ENCODE measurements at places on chromosomes 7 and 10. TPM values are rescaled to one million over a fixed set of nuclear protein-coding genes. Genes with fewer than 3 reads are reported as not detected.

The GNGT1 gene
- not detected for total RNA-seq

The RPEL1 gene
- total RNA-seq, result not detected

The CFAP46 gene
- total RNA-seq, result 0.67 TPM

The OPN4 gene
- not detected for total RNA-seq

The CPVL gene
- 6.6 TPM for total RNA-seq

The DRGX gene
- not detected for total RNA-seq

The SLC13A4 gene
- 0.17 TPM for total RNA-seq

The RTKN2 gene
- not detected for total RNA-seq

- no peak for DNase-seq
- H3K4me3 ChIP-seq, result no peak overlapping the region
- H3K27me3 ChIP-seq, result no peaks in the 10 kb centered on the region
- no peaks in the 10 kb centered on the region for H3K36me3 ChIP-seq
Observed at GRCh38 chr10:123678376-123678775, 12.2 kb downstream of the GPR26 start.

DNA sequence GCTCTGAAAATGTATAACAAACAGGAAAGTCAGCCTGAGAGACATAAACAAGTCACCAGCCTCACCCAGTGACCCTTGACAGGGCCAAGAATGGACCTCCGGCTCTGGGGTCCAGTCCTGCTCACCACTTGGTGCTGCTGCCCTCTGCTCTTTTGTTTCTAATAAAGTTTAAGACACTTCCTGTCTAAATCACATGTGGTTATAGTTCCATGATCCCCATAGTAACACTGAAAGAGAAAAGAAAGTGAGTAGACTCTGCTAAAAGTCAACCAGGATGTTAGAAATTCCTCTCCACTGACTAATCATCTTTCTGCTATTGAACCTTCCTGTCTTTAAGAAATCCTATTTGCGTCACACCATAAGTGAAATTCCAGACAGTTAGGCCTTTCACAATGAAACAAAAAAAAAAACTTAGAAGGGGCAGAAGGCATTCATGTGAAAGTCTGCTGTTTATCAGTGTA is 179.2 kb upstream of the BET1 start:
- no peaks in the 10 kb centered on the region for H3K27me3 ChIP-seq
- no peak overlapping the region for H3K4me3 ChIP-seq
- H3K36me3 ChIP-seq, result no peaks in the 10 kb centered on the region
- no peaks in the 10 kb centered on the region for H3K4me1 ChIP-seq
- no peak for DNase-seq

DNA sequence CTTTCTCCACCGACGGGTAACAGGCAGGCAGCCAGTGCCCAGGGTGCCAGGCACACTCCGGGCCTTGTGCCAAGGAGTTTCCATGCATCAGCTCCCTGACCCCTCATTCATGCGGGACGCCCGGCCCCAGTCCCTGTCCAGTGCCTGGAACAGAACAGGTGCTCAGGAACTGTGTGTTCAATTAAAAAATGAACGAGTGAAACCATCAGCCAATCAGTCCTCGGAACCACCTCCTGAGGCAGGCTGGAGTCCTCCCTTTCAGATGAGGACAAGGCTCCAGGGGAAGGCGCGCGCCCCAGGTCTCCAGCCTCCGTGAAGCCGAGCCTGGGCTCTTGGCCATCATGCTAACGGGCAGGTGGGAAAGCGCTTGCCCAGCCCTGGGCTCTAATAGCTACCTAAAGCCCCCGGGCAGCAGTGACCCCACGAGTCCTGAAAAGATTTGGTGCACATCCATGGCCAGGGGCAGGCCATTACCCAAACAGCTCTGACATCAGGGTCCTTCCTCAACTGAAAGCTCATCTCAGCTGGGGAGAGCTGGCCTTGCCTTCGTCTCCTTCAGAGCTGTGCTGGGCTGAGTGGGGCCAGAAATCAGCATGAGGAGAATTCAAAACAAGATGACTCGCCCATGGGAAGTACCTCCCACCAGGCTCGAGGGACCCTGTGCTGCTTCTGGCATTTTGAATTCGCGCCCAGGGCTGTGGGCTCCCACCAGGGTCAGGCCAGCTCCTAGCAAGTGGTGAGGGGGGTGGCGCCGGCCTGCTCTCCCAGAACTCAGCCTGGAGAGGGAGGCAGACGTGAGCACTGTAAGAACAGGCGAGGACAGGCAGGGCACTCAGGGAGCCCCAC is 200.5 kb downstream of the MAD1L1 start:
- H3K4me3 ChIP-seq, result no peak overlapping the region
- H3K27me3 ChIP-seq, result no peaks in the 10 kb centered on the region
- no peaks in the 10 kb centered on the region for H3K36me3 ChIP-seq
- no peak overlapping the region for H3K27ac ChIP-seq

DNA sequence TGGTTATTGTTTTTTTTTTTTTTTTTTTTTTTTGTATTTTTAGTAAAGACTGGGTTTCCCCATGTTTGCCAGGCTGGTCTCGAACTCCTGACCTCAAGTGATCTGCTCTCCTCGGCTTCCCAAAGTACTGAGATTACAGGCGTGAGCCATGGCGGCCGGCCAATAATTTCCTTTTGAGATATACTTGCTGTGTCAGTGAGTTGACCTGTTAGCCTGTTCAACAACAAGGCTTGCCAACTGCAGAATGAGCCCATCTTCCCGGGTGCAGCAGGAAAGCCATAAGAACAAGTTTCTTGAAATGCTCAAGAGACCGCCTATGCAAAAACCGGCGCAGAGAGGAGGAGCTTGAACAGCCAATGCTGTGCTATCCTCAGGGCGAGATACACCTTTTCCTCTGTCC is 112.5 kb downstream of the PRPF18 start:
- no peak overlapping the region for H3K4me3 ChIP-seq
- peaks cover 1% of the 10 kb centered on the region for H3K36me3 ChIP-seq
- DNase-seq, result peak; percentile 67

GRCh38 chr10:11551916-11552602 is 59.4 kb downstream of the USP6NL start:
- H3K4me3 ChIP-seq, result no peak overlapping the region
- DNase-seq, result no peak
- no peaks in the 10 kb centered on the region for H3K4me1 ChIP-seq
- no peaks in the 10 kb centered on the region for H3K36me3 ChIP-seq

GRCh38 chr7:141387521-141388217 is 163.5 kb upstream of the AGK start:
- no peak for DNase-seq
- no peaks in the 10 kb centered on the region for H3K36me3 ChIP-seq
- H3K4me1 ChIP-seq, result no peaks in the 10 kb centered on the region
- H3K27ac ChIP-seq, result no peak overlapping the region
- H3K27me3 ChIP-seq, result no peaks in the 10 kb centered on the region

DNA sequence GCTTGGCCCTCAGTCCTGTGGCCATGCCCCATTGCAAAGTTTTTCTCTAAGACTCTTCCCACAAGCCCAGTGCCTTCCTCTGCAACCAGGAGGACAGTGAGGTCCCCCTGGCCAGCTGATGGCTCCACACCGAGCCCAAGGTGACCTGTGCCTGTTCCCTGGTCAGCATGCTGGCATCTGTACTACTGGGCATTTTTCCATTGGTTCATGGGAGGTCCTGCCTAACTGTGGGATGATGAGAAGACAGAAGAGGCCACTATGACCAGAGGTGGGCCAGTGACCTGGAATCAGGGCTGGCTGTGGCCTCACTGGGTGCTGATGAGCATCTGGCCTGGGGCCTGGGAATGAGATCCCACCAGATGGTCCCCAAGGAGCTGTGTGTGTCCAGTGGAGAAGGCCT is 20.2 kb downstream of the CALML3 start:
- H3K4me1 ChIP-seq, result peaks cover 16% of the 10 kb centered on the region
- no peaks in the 10 kb centered on the region for H3K36me3 ChIP-seq
- no peaks in the 10 kb centered on the region for H3K27me3 ChIP-seq

GRCh38 chr10:17229016-17229716 is 1.1 kb downstream of the VIM start:
- peak overlapping the region; percentile 79 for H3K27ac ChIP-seq
- DNase-seq, result peak; percentile 81
- H3K36me3 ChIP-seq, result peaks cover 17% of the 10 kb centered on the region

DNA sequence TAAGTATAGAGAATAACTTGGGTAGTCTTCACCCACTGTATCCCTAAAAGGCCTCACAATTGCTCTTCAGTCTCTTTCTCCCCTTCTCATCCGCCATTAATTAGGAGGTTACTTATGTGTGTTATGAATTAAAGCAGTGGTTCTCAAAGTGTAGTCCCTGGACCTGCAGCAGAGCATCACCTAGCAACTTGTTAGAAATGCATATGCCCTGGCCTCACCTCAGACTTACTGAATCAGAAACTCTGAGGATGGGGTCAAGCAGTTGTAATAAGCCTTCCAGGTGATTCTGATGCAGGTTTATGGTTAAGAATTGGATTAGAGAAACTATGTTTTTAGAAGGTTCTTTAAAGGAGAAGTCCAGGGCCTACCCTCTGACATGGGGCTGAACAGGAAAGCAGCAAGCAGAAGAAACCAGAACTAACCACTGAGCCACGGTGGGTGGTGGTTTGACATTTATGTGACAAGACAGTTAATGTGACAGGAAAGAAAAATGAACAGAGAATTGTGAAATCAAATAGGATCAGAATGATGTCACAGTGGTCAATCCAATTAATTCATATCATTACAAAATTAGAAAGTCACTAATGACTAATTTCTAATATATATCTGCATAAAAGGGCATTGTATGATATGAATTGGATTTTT is 37.6 kb downstream of the ENTPD1 start:
- H3K36me3 ChIP-seq, result no peaks in the 10 kb centered on the region
- no peaks in the 10 kb centered on the region for H3K27me3 ChIP-seq
- H3K4me1 ChIP-seq, result no peaks in the 10 kb centered on the region
- no peak overlapping the region for H3K4me3 ChIP-seq

DNA sequence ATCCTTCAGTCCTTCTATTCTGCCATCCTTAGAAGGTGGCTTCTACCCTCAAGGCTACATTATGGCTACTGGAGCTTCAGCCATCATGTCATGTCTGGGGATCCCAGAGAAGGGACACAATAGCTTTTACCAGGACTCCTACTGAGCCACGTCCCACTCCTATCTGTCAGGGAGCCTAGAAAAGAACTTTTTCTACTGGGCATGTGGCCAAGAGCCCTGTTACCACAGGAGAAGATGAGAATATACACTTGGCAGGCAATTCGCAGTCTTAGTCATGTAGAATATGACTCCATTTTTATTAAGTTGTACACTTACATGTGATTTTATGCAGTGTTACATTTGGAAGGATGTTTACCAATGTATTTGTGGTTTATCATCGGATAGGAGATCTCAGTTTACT is 64.6 kb upstream of the KCNMA1 start:
- no peak overlapping the region for H3K27ac ChIP-seq
- H3K27me3 ChIP-seq, result no peaks in the 10 kb centered on the region
- no peaks in the 10 kb centered on the region for H3K4me1 ChIP-seq
- no peaks in the 10 kb centered on the region for H3K36me3 ChIP-seq

GRCh38 chr10:35335133-35336083 is 901 bp upstream of the CCNY start:
- DNase-seq, result peak; percentile 31
- H3K4me1 ChIP-seq, result no peaks in the 10 kb centered on the region

DNA sequence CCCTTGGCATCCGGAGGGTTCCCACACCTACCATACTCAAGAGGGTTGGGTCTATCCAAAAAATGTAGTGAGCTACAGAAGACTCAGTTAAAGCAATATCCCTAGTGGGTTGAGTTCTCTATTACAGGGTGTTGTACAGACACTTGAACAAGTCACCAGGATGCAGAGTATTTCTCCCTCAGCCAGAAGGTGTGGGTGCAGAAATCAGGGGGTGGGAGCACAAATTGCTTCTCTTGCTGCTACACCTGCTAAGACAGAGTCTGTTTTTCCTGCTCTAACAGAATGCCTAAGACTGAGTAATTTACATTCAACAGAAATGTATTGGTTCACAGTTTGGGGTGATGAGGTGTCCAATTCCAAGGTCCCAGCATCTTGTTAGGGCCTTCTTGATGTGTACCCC is 433.4 kb downstream of the TCERG1L start:
- no peaks in the 10 kb centered on the region for H3K36me3 ChIP-seq
- no peak overlapping the region for H3K4me3 ChIP-seq
- no peaks in the 10 kb centered on the region for H3K4me1 ChIP-seq
- no peaks in the 10 kb centered on the region for H3K27me3 ChIP-seq

DNA sequence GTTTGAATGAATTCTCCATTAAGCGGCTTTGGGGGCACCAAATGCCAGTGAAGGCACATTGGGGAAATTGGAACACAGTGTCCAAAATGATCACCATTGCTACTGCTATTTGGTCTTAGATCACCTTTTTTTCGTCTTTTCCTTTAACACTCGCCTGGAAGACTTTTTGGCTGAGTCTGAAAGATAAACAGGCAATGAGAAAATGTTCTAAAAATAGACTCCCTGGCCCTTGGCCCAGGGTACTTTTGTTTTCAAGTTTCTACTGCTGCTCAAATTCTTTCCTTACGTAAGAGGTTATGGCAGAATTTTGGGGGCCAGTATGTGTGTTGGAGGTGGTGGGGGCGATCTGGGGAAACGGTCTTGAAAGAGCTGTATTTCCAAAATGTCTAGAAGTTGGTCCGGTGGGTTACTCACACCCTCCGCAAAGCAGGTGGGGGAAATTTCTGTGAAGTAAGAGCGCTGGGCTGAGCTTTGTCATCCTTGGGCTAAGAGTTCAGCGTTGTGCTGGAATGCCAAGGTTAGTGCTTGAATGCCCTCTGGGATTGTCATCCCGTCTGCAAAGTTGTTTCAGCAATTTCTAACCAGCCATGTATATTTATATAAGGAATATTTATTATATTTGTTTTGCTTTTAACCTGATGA is 1.3 kb upstream of the ITPRIP start:
- peak overlapping the region; percentile 87 for H3K4me3 ChIP-seq
- no peaks in the 10 kb centered on the region for H3K4me1 ChIP-seq
- DNase-seq, result peak; percentile 80
- H3K27ac ChIP-seq, result peak overlapping the region; percentile 95

GRCh38 chr10:56880606-56881005 is 519.5 kb upstream of the ZWINT start:
- H3K4me1 ChIP-seq, result no peaks in the 10 kb centered on the region
- no peak overlapping the region for H3K4me3 ChIP-seq
- H3K36me3 ChIP-seq, result no peaks in the 10 kb centered on the region
- no peak for DNase-seq
- no peaks in the 10 kb centered on the region for H3K27me3 ChIP-seq
- no peak overlapping the region for H3K27ac ChIP-seq

DNA sequence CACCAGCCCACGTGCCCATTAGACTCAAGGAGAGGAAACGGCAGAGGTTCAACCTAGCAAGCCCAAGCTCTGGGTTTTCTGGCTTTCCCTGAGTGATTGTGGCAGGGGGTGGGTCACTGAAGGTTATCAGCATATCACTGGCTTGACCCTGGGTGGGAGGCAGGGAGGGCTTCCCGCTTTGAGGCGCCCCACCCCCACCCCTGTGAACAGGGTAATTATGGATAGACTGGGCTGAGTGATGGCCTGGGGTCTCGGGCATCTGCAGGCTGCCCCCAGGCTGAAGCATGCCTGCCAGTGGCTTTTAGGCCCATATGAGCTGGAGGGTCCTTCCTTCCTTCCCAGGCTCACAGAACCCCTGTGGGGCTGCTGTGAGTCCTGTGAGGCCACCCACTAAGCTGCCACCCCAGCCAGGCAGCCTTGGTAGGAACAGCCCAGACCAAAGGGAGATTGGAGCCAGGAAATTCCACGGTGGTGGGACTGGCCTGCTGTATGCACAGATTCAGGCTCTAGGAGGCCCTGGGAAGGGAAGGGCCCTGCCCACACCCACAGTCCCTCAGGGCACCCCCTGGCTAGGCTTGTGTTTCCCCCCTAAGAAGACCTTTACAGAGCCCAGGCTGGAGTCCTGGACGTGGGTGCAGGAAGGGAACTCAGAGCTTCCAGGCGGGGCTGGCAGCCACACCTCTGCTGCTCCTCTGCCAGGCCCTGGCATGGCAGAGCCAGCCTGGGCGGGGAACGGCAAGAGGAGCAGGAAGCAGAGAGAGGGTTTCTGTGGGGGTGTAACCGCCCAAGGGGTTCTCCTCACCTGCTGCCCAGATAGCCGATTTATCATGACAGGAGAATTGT is 33.1 kb downstream of the GPRIN2 start:
- no peak for DNase-seq
- no peaks in the 10 kb centered on the region for H3K36me3 ChIP-seq
- H3K4me1 ChIP-seq, result no peaks in the 10 kb centered on the region
- no peaks in the 10 kb centered on the region for H3K27me3 ChIP-seq
